ENCODE measurements at places on chromosomes 6 and 20. TPM values are rescaled to one million over a fixed set of nuclear protein-coding genes. Genes with fewer than 3 reads are reported as not detected.

GRCh38 chr20:20211274-20211987, 156.5 kb upstream of the INSM1 start:
- peaks cover 78% of the 10 kb centered on the region for H3K27me3 ChIP-seq
- peak; percentile 58 for DNase-seq
- no peak overlapping the region for H3K27ac ChIP-seq
- no peaks in the 10 kb centered on the region for H3K36me3 ChIP-seq
- H3K4me1 ChIP-seq: 0 out of 2 replicates have a peak, but pooled peaks cover 3% of the 10 kb centered on the region

The CHRNA4 gene
- total RNA-seq: not detected

DNA sequence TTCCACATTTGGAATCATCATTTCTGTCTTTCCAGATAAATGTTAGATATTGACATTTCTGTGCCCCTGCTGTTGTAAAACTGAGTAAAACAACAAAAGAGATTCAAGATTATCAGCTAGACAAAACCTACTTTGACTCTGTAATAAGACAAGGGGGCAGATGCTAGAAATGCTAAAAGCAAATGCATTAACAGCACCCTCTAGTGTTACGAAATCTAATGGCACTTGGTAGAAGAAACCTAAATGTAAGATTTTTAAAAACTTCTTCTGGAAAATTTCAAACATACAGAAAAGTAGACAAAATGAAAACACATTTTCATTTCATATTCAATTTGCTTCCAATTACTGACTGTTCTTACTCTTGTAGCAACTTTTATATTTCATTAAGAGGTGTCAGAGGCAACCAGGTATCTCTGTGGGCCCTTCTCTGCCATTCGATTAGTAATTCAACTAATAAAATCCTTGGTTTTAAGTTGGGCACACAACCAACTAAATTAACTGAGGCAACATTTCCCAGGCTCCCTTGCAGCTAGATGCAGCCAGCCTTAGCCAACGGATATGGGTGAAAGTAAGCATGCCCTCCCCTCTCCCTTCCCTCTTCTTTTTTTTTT, 45.0 kb downstream of the SLC23A2 start:
- H3K36me3 ChIP-seq: peaks cover 5% of the 10 kb centered on the region
- no peaks in the 10 kb centered on the region for H3K27me3 ChIP-seq
- H3K4me1 ChIP-seq: no peaks in the 10 kb centered on the region
- no peak overlapping the region for H3K4me3 ChIP-seq
- no peak overlapping the region for H3K27ac ChIP-seq

DNA sequence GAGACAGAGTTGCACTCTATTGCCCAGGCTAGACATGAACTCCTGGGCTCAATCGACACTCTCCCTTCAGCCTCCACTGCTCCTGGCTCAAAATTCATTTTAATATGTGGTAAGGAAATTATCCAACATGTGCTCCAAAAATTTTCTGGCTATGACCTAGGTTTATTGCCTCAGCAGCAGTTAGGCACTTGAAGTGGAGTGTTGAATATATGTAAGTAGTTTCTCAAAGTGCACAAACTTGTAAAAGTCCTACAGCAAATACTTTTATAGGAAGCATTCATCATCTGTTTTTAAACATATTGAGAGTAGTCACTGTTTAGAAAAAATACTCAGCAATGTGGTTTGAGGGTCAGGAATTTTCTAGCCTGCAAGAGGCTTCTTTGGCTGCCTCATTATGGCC, 13.2 kb downstream of the FILIP1 start:
- no peaks in the 10 kb centered on the region for H3K4me1 ChIP-seq
- no peak overlapping the region for H3K27ac ChIP-seq
- no peak for DNase-seq

- H3K4me3 ChIP-seq: no peak overlapping the region
- H3K27me3 ChIP-seq: no peaks in the 10 kb centered on the region
- H3K4me1 ChIP-seq: no peaks in the 10 kb centered on the region
- H3K36me3 ChIP-seq: no peaks in the 10 kb centered on the region
Measured at GRCh38 chr20:8798505-8798904, 270.4 kb upstream of the PLCB4 start.

- H3K27ac ChIP-seq: no peak overlapping the region
- H3K36me3 ChIP-seq: no peaks in the 10 kb centered on the region
- H3K4me3 ChIP-seq: no peak overlapping the region
- H3K4me1 ChIP-seq: peaks cover 9% of the 10 kb centered on the region
- DNase-seq: no peak
Measured at GRCh38 chr6:12720310-12720709, 3.7 kb downstream of the PHACTR1 start.

The LAMA5 gene
- 308 TPM for total RNA-seq

The NMBR gene
- not detected for total RNA-seq

The NHSL1 gene
- total RNA-seq: 4.8 TPM

DNA sequence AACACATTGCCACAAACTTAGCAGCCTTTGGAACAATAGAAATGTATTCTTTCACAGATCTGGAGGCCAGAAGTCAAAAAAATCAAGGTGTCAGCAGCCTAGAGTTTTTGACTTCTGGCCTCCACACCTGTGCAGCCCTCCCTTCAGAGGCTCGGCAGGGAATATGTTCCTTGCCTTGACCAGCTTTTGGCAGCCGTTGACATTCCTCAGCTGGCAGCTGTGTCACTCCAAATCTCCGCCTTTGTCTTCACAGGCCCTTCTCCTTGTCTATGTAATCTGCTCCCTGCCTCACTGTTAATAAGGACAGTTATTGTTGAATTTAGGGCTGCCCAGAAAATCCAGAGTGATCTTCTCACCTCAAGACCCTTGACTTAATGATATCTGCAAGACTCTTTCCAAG, 17.2 kb upstream of the AHI1 start:
- H3K27me3 ChIP-seq: no peaks in the 10 kb centered on the region
- DNase-seq: no peak
- no peak overlapping the region for H3K27ac ChIP-seq
- no peaks in the 10 kb centered on the region for H3K36me3 ChIP-seq
- no peaks in the 10 kb centered on the region for H3K4me1 ChIP-seq

GRCh38 chr20:36154700-36155628, at the start of gene EPB41L1:
Gene EPB41L1, plus strand, starts transcription at chr20:36154740. Its CDS starts 19,038 bp downstream, at chr20:36173778.
- no peaks in the 10 kb centered on the region for H3K27me3 ChIP-seq
- peak; percentile 11 for DNase-seq
- peaks cover 17% of the 10 kb centered on the region for H3K4me1 ChIP-seq
- H3K4me3 ChIP-seq: peak within 1 kb of the TSS; percentile 87
- no peak within 1 kb of the TSS for H3K27ac ChIP-seq

- H3K27me3 ChIP-seq: peaks cover 40% of the 10 kb centered on the region
- no peaks in the 10 kb centered on the region for H3K36me3 ChIP-seq
- H3K27ac ChIP-seq: no peak overlapping the region
- no peak overlapping the region for H3K4me3 ChIP-seq
Measured at GRCh38 chr6:30411515-30412207, 66.7 kb downstream of the RPP21 start.

DNA sequence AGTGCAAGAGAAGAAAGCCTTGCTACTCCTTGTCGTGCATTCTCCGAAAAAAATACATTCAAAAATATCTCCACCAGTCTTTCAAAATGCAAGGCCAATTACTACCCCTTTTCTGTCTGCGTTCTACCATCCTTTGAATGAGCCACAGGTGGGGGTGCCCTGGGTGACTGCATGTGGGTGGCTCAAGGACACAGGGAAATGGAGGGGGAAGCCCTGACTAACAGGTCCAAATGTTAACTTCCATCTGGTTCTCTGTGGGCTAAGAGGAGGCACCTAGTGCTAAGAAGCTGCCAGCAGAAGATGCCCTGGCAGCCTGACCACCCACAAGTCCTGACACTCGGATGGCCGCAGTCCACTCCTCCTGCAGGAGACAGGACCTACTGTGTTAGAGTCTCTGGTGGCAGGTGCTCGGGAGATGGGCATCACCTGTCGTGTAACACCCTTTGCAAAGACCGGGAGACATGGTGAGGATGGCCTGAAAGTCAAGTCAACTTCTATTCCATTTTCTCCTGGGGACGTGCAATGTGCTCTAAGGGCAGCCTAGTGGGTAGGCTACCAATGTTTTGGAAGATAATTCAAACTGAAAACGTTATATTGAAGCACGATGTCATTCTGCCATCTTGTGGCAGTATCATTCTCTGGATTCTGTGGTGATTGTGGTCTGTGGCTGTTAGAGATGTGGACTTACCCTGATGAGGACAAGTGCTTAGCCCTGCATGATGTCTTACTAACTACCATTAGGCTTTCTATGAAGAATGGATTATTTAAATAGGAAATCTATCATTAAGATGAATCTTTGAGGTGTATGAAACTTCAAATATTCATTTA, 27.4 kb upstream of the IGF2R start:
- H3K27ac ChIP-seq: no peak overlapping the region
- H3K4me3 ChIP-seq: no peak overlapping the region
- H3K4me1 ChIP-seq: no peaks in the 10 kb centered on the region
- H3K27me3 ChIP-seq: no peaks in the 10 kb centered on the region
- peaks cover 3% of the 10 kb centered on the region for H3K36me3 ChIP-seq
- DNase-seq: peak; percentile 57

GRCh38 chr6:49550492-49551077, at the start of gene C6orf141:
Gene C6orf141, plus strand, starts transcription at chr6:49550668. Its CDS starts 125 bp downstream, at chr6:49550793.
- DNase-seq: peak; percentile 94
- peak within 1 kb of the TSS; percentile 90 for H3K4me3 ChIP-seq
- H3K27ac ChIP-seq: peak within 1 kb of the TSS; percentile 74

The OR2W1 gene
- total RNA-seq: not detected

DNA sequence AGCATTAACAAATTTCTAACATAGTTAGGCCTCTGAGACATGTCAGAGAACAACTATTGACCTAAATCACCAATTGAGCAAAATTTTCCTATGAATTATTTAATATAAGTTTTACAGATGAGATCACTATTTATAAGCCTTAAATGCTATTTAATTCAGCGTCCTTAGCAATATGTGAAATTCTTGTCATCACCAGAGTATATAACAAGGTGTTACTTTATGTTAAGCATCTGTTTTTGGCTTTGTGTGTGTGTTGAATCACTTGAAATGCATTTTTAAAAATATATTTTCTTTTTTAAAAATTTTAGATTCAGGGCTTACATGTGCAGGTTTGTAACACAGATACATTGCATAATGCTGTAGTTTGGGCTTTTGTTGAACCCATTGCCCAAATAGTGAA, 794.1 kb downstream of the EYS start:
- no peak overlapping the region for H3K4me3 ChIP-seq
- H3K4me1 ChIP-seq: no peaks in the 10 kb centered on the region
- H3K27ac ChIP-seq: no peak overlapping the region
- no peaks in the 10 kb centered on the region for H3K36me3 ChIP-seq
- DNase-seq: no peak

- no peaks in the 10 kb centered on the region for H3K4me1 ChIP-seq
- DNase-seq: no peak
Measured at GRCh38 chr6:161837854-161838253, 564.0 kb upstream of the AGPAT4 start.

The DDO gene
- not detected for total RNA-seq

- H3K4me1 ChIP-seq: peaks cover 33% of the 10 kb centered on the region
- H3K36me3 ChIP-seq: no peaks in the 10 kb centered on the region
- H3K27ac ChIP-seq: peak overlapping the region; percentile 83
- H3K27me3 ChIP-seq: no peaks in the 10 kb centered on the region
Measured at GRCh38 chr20:58610071-58610800, 40.8 kb upstream of the STX16 start.

GRCh38 chr6:21559238-21559637, 34.3 kb upstream of the SOX4 start:
- peaks cover 18% of the 10 kb centered on the region for H3K4me1 ChIP-seq
- H3K36me3 ChIP-seq: no peaks in the 10 kb centered on the region
- no peaks in the 10 kb centered on the region for H3K27me3 ChIP-seq
- no peak overlapping the region for H3K4me3 ChIP-seq
- no peak for DNase-seq
- no peak overlapping the region for H3K27ac ChIP-seq

The XKR7 gene
- not detected for total RNA-seq

DNA sequence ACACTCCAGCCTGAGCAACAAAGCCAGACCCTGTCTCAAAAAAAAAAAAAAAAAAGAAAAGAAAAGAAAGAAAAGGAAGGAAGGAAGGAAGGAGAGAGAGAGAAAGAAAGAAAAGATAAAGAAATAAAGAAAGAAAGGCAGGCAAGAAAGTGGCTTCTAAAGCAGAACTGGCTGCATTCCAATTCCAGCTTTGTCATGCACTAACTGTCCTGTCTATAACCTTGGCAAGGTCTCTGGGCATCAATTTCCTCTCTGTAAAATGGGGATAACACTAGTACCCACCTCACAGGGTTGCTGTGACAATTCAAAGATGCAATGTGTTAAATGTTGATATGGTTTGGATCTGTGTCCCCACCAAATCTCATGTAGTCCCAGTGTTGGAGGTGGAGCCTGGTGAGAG, 28.0 kb downstream of the RING1 start:
- no peaks in the 10 kb centered on the region for H3K4me1 ChIP-seq
- no peak for DNase-seq
- no peak overlapping the region for H3K4me3 ChIP-seq
- peaks cover 41% of the 10 kb centered on the region for H3K27me3 ChIP-seq
- no peak overlapping the region for H3K27ac ChIP-seq

All from PC-3 (cell line).